Suppressor macrophage (primary cell): ENCODE measurements at places on chromosomes 11 and 22.

GRCh38 chr22:20591660-20592310 is 84.4 kb downstream of the MED15 start:
- DNase-seq, result no peak

DNA sequence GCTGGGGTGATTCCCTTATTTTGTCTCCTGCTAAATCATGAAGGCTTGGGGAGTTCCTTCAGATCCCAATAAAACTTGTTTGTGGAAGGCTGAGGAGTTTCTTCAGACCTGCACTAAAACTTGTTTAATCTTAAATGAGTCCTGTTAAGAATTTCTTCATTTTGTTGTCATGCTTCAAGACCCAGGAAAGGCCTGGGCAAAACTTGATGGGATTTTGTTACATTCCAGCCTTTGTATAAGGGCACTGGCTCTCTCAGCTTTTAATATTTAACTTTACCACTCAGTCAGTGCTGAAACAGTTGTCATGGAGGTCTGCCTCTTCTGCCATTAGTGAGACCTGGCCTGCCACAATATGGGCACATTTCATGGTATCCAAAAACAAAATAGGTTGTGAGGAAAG is 699.0 kb downstream of the ETS1 start:
- no peak for DNase-seq

- no peak for DNase-seq
These were observed 35.9 kb upstream of the TRIM29 start for GRCh38 chr11:120173807-120174206.

- DNase-seq, result no peak
These were observed 37.1 kb upstream of the OLFML1 start for GRCh38 chr11:7448201-7448600.

DNA sequence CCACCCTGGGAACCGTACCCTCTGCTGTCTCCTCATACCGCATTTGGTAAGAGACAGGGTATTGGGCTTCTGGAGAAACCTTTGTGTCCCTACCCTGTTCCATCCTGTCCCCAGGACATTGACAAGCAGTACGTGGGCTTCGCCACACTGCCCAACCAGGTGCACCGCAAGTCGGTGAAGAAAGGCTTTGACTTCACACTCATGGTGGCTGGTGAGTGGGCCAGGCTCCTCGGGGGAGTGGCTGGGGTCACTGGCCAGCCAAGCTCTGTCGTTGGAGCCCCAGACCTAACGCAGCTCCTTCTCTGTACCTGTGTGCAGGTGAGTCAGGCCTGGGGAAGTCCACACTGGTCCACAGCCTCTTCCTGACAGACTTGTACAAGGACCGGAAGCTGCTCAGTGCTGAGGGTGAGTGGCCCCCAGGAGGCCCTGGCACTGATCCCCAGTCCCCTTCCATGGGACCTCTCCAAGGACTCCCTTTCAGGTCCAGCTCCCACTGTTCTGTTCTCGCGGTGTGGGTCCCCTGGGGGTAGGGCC is 3.8 kb upstream of the GP1BB start:
- no peak for DNase-seq

- DNase-seq, result no peak
These were observed 9.2 kb upstream of the RRP7A start for GRCh38 chr22:42528591-42529307.

- DNase-seq, result peak; percentile 20
These were observed 84.6 kb upstream of the NAV2 start for GRCh38 chr11:19628018-19628417.

DNA sequence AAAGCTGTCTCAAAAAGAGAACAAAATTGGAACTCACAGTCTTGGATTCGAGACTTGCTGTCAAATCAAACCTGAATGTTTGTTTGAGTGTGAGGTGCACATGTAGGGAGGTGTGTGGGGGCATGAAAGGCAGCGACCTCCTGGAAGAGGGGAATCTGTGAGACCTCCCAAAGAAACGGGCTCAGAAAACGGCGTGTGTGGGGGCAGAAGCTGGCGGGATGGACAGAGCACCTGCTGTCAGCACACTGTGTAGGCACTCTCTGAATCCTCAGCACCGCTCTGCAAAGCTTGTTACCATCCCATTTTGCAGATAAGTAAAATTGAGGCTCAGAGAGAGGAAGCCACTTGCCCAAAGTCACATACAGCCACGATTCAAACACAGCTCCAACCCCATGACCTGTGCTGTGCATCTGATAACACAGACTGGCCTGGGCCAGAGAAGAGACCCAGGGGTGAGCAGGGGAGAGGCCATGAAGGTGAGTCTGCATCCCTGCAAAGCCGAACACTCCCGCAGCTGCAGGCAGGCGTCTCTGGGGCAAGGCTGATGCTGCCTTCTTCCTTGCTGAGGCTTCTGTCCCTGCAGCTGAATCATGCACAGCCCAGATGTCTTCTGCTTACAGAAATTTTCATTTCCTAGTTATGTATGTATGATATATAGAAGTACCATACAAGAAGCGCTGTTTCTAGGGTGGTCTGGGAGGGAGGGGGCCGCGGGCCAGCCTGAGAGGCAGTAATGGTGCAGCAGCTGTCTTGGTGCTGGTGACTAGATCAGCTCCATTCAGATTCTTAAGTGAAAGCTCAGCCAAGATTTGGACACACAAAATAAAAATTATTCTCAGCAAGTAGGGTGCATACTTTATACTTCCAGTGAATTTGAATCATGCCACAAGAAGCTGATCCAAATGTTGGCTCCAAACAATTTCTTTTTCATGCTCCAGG is 67.3 kb upstream of the SHISAL1 start:
- no peak for DNase-seq

- DNase-seq, result peak; percentile 34
These were observed 88.3 kb downstream of the TSPAN18 start for GRCh38 chr11:44814881-44815592.

GRCh38 chr11:86120807-86121206 is 51.9 kb upstream of the PICALM start:
- no peak for DNase-seq

DNA sequence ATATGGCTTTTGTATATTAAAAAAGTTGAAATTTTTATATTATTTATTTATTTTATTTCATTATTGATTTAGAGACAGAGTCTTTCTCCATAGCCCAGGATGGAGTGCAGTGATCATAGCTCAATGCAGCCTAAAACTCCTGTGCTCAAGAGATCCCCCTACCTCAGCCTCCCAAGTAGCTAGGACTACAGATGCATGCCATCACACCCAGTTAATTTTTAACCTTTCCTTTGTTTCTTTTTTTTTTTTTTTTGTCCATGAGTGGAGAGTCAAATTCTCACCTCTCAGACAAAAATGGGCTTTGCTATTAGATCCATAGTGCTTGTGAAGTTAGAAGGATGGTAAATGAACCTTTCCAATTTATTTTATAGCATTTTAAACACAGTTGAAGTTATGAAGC is 182.5 kb downstream of the SOX6 start:
- no peak for DNase-seq

DNA sequence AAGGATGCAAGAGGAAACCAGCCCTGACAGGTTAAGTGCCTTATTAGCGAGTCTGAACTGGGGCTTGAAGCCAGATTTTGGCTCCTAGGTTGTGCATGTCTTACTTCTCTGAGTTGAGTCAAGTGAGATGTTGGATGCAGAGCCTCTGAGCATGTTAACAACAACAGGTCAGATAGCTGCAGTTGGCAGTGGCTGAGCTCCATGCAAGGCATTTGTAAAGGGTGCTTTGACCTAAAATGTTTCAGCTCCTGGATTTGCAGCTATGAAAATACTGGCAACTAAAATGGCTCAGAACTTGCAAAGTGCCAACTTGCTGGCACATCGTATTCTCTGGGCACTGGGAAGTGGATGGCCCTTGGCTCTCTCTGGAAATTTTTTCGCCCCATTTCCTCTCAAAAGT is 16.4 kb upstream of the CSRP3 start:
- no peak for DNase-seq

DNA sequence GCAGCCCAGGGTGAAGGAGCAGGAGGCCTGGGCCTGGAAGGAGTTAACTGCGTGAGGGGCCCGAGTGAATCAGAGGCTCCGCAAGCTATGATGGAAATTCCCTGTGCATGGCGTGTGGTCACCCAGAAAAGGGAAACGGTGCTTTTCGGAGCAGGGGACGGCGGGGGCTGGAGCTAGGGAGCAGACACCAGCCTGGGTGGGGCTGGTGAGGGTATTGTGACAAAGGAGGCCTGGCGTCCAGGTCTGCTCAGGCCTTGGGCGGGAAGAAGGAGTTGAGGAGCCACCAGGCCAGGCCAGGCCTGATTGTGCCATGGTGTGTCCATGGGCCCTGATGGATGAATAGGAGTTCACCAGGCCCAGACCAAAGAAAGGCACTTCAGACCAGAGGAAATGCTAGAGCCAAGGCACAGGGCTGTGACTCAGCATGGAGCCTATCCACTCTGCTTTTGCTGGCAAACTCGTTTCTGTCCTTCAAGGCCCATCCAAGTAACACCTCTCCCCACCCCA is 12.8 kb upstream of the SPI1 start:
- peak; percentile 93 for DNase-seq

- no peak for DNase-seq
These were observed 886 bp downstream of the SHISA8 start for GRCh38 chr22:41913842-41914534.

DNA sequence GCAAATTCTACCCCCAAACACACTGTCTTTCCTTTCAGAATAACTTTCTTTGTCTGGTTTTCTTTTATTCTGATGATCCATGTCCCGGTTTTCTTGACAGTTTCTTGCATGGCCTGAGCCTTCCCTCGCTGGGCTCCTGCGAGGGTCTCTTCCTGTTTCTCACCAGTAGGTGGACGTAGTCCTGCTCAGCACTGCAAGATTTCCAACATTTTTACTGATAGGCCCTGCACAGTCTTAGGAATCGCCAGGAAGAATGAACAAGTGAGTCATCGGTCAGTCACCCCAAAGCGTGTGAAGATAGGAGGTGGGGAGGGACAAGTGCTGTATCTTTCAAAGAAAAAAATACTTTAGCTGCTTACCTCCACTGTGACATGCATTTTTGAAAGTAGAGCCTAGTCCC is 16.9 kb upstream of the KIRREL3 start:
- DNase-seq, result no peak

- no peak for DNase-seq
These were observed 142.8 kb downstream of the MAML2 start for GRCh38 chr11:96200243-96200642.

DNA sequence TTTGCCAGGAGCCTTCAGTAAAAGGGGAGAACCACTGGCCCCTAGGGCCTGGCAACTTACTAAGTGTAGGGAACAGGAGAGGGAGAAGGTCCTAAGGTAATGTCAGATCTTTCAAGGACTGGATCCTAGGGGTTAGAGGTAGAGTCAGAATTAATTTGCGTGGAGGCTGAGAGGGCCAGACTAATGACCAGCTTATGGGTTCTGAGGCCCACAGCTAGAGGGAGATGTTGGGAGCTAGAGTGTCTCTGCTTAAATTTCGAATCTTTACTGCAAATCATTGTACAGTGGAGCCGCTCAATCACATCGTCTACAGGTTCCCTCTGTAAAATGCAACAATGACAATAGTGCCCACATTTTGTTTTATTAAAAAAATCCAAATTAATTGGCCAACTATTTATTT is 31.4 kb downstream of the CLMP start:
- DNase-seq, result no peak

- DNase-seq, result no peak
These were observed 95.6 kb downstream of the RASSF10 start for GRCh38 chr11:13104619-13105236.

DNA sequence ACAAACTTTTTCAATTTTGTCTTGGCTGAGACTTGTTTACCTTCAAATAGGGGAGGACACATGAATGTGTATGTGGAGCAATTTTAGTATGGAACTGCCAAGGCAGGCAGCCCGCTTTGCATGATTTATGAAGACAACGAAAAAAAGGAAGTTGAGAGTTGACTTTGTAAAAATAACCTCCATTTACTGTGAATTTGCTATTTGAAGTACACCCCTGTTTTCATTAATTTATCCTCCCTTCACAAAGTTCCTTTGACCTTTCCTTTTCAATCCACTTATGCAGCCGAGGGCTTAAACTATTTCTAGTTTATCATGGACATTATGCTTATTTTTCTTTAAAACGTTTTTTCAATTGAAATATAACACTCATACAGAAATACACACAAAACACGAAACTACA is 369.6 kb upstream of the CADM1 start:
- peak; percentile 40 for DNase-seq

GRCh38 chr22:46358766-46359165 is 23.3 kb downstream of the TRMU start:
- DNase-seq, result no peak

DNA sequence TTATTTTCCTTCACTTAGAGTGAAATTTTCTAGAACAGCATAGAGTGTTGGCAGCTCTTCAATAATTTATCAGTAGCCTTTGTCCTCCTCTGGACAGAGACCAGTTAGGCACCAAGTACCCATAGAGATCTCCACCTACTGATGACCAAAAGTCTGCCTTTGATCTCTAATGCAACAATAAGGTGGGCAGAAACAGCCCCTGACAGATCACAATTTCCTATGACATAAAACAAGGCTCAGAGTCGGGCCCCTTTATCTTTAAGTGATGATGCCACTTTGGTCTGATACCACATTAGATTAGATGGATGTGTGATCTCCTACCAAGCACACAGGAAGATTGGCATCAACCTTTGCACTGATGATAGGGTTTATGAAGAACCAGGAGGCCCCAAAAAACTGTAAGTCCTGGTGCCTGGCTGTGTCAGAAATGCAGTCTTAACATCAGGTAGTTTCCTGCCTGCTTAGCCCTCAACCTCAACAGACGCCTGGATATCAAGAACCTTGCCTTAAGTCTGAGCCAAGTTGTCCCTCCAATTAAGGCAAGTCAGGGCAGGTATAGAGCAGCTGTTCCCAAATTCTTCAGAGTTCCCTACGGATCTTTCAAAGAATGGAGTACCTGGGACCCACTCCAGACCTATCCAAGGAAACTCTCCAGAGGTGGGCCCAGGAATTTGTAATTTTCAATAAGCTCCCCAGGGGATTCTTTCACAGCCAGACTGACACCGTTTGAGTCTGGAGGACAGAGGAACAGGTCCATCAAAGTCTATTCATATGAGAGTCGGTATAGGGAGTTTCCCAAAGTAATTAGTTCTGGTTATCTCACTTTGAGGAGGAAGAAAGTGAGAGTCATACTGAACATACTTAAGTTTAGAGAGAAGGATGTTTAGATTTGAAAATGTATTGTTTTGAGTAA is 30.6 kb upstream of the TMPRSS4 start:
- DNase-seq, result no peak

GRCh38 chr11:16898274-16898985 is 115.8 kb downstream of the PLEKHA7 start:
- no peak for DNase-seq

DNA sequence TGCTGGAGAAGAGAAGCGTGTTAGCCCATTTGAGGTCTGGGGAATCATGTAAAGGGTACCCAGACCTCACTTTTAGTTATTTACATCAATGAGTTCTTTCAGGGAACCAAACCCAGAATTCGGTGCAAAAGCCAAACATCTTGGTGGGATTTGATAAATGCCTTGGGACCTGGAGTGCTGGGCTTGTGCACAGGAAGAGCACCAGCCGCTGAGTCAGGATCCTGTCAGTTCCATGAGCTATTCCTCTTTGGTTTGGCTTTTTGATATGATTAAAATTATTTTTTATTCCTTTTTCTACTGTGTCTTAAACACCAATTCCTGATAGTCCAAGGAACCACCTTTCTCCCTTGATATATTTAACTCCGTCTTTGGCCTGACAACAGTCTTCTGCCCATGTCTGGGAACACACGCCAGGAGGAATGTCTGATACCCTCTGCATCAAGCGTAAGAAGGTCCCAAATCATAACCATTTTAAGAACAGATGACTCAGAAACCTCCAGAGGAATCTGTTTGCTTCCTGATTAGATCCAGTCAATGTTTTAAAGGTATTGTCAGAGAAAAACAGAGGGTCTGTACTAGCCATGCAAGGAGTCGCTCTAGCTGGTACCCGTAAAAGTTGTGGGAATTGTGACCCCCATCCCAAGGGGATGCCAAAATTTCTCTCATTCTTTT is 65.2 kb downstream of the ALX4 start:
- DNase-seq, result no peak

GRCh38 chr11:68173926-68174325 is 39.2 kb downstream of the KMT5B start:
- no peak for DNase-seq
